ENCODE measurements at places on chromosomes 3 and 15.
A peak's percentile ranks its signal among the peaks of the same experiment; 100 is the strongest.

DNA sequence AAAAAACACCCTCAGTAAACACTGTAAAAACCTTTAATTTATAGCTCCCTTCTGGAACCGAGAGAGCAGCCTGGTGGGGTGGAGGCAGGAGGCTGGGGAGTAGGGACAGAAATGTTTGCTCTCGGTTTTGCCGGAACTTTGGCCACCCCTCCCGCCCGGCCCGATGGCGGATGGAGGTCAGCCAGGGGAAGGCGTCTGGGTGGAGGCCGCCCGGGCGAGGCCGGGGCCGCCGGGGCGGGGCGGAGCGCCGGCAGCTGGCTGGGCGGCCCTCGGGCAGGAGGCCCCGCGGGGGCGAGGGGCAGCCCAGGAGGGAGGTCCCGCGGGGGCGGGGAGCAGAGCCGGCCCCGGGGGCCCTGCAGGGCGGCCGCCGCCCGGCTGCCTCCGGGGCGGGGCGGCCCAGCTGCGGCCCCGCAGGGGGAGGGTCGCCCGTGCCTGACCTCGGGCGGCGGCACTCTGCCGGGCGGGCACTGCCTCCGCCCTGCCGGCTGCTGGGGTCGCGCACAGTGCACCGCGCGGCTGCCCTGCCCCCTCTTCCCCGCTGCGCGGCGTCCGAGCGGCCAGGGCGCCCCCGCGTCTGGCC lies 829 bp upstream of the SKIL start:
- DNase-seq: peak; percentile 92

DNA sequence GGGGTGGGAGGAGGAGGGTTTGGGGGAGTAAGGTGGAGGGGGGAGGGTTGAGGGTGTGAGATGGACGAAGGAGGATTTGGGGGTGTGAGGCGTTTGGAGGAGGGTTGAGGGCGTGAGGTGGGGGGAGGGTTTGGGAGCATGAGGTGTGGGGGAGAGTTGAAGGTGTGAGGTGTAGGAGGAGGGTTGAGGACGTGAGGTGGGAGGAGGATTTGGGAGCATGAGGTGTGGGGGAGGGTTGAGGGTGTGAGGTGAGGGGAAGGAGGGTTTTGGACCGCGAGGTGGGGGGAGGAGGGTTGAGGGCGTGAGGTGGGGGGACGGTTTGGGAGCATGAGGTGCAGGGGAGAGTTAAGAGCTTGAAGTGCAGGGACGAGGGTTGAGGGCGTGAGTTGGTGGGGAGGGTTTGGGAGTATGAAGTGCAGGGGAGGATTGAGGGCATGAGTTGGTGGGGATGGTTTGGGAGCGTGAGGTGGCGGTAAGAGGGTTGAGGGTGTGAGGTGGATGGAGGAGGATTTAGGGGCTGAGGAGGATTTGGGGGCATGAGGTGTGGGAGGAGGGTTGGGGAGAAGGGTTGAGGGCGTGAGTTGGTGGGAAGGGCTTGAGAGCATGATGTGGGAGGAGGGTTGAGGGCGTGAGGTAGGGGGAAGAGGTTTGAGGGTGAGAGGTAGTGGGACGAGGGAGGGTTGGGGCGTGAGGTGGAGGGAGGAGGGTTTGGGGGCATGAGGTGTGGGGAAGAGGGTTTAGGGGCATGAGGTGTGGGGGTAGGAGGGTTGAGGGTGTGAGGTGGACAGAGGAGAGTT lies 1.2 kb downstream of the MLF1 start:
- no peak for DNase-seq

DNA sequence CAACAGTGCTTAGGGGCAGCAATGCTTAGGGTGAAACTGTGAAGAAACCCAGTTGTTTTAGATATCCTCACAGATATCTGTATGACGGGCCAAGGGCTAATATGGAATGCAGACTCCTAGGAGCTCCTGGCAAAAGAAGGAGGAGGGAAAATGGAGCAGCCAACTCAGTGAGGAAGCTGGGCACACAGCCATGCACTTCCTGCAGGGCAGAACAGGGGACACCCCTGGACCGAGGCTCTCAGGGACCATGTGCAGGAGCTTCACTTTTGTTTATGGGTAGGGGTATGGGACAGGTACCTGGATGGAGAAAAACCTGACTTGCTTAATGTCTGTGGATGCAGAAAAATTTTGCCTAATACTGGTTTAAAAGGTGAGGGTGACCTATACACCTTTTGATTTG lies 20.2 kb downstream of the NIPA1 start:
- peak; percentile 11 for DNase-seq

GRCh38 chr15:91302588-91303439 lies 202.8 kb downstream of the SV2B start:
- DNase-seq: no peak

GRCh38 chr3:31645256-31645655 lies 112.5 kb downstream of the STT3B start:
- DNase-seq: no peak

GRCh38 chr3:63528325-63529000 lies 124.0 kb upstream of the SNTN start:
- DNase-seq: no peak

GRCh38 chr3:64837126-64837738 lies 149.4 kb upstream of the ADAMTS9 start:
- no peak for DNase-seq

- no peak for DNase-seq
These were observed 22.6 kb downstream of the SH3BP5 start for GRCh38 chr3:15309662-15310335.

DNA sequence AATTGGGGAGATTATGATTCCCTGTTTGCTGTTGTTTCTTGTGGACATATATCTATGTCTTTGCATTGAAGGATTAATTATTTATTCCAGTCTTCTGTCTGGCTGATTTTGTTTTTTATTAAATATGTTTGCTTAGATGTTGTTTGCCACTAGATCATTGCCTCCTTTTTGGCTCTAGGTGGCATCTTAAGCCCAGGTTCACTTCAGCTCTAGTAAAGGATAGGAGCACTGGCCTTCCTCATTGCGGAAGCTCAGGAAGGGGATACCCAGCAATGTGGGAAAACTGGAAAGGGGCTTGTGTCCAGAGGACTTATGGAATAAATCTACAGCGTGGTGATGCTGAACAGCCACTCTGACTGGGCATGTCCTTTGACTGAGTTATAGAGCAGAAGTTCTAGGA lies 821.6 kb downstream of the PDCD6IP start:
- no peak for DNase-seq

DNA sequence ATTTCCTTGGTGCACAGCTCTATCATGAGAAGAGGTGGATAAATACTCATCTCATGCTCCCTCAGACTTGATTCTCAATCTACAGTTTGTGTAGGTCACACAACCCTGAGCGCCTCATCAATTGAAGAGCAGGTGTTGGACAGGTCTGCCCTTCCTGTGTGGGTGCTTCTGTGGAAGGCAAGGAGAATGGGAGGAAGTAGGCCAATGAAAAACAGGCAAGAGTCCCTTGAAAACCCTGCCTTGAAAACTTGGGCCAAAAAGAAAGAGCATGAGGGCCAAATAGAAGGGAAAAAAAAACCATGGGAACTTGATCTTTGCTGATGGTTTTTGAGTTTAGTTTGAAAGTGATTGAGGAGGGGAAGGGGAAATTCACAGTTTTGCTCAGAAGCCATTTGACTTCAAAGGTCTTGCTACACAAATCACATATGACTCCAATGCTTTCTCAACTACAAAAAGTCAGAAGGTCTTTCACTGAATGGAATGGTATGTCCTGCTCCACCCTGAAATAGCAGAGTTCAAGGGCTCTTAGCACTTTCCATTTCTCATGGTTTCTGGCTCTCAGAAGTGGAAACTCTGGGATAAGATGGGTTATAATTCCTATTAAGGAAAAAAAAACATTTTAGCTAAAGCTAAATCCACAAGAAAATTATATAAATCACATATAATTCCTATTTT lies 37.2 kb upstream of the TM4SF1 start:
- no peak for DNase-seq

DNA sequence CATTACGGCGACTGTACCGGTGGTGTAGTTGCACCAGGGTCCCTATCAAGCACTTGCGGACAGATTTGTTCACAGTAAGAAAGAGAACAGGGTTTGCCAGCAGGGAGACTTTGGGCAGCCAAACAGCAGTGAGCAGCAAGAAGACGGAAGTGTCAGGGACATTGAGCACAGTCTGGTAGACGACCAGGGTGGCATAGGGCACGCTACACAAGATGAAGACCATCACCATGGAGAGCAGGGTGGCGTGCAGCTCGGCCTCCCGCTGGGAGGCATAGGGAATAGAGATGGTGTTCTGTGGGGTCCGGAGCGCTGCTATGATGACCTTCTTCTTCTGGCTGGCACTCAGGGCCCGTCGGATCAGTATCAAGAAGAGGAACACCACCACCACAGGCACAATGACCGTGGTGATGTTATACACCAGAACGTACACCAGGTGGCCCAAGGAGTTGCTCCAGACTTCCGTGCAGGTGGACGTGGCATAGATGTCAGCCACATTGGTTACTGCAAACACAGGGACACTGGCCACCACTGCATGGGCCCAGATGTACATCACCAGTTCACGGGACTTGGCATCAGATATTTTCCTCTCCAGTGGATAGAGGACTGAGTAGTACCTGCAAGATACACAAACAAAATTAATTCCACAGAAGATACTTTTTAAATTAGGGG lies 19.1 kb upstream of the FSIP1 start:
- DNase-seq: no peak

DNA sequence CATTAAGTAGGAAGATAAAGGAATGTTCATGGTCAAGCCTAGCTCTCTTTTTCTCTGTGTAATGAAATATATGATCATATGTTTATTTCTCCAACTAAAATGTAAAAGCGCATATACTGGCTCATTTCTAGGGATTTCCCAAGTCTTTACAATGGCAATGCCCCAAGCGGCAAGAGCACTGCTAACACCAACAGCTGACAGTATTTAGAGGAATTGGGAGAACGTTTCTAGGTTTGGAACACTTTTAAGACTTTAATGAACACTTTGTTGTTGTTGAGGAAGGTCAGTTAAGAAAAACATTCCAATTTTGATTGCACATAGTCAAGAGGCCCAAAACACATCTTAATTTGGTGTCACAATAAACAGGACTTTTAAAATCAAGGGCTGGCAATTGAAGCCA lies 132.7 kb downstream of the ATP8B4 start:
- no peak for DNase-seq

DNA sequence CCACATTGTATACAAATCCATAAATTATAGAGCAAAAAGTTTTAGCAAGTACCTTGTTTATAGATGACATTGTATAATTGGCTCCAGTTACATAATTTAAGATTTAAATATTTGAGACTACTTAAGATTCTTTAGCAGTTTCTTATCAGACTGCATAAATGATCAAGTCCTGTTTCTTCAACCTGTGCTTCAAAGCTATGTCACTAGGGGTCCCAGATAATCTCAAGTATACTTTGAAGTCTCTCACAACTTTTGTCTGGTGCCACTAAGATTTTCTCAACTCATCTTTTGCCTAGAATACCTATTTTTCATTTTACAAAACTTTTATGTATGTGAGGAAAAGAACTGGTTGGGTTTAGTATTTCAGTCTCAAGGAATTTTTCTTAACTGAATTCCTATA lies 205.5 kb downstream of the STAG1 start:
- DNase-seq: no peak

DNA sequence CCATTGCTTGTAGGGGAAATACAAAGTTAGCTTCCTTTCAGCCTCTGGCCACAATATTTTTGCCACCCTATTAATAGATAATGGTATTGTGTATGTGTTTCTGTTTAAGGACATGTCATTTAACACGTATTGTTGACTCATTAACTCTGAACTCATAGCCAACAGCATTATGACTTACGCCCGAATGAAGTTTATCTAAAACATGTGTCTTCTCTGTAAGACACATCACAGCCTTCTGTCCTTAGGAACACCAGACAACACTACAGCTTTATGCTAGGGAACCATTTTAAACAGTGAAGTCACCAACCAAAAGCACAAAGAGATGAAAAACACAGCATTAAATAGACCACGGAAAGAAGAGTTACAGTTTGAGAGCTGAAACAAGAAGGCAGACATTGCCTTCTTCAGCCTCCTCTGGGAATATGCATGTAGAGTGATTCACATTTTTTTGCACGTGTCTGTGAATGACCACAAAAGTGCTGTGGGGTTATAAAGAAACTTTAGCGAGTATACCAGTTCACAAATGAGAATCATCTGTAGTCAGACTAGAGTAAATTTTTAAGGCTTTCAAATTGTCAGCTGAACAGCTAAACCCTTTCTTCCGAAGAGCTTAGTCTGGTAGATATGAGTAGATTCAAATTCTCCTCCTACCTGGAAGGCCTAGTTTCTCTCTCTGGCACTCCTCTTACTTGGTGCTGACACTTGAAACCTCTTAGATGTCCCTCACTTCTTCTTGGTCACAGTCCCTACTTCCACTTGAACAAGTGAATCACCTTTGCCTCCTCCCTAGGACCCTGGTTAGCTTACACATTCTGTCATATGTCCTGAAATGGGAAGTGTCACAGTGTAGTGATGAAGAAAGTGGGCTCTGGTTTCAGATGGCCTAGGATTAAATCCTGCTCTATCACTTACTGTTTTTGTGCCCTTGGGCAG lies 32.2 kb downstream of the MCTP2 start:
- no peak for DNase-seq

DNA sequence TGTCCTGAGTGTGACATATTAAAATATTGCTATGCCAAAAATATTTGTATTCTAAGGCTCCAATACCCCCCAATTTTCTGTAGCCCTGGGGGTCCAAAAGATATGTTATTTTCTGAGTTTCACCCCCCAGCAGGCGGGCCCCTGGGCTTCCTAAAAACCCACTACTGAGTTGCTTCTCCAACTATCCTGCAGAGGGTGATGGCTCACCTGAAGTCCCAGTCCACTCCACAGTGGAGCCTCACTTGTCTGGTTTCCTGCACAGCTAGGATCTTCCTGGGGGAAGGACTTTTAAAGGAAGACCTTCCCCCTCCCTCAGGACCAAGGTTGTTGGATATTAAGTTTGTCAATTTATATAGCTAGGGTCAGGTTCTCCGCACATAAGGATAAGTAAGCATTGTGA lies 1181.4 kb downstream of the ROBO2 start:
- DNase-seq: no peak

DNA sequence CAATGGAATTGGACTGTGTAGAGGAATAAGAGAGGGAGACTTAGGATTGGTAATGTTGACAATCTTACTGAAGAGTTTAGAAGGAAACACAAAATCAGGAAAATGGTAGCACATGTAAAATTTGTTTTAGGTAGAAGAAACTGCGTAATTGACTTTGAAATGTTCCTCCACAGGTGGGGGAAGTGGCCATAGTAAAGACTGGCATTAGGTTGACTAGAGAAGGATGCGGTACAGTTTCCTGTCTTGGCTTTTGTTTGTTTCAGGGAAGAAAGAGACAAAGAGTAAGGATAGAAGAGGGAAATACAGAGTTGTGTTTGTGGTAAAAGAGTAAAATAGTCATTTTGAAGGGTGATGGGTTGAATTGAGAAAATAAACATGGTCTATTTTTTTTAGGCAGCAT lies 253.6 kb upstream of the ZNF717 start:
- no peak for DNase-seq

GRCh38 chr3:7663771-7664170 lies 802.9 kb downstream of the GRM7 start:
- no peak for DNase-seq
